IMR-90 (cell line): ENCODE measurements at places on chromosomes 7 and 10.

DNA sequence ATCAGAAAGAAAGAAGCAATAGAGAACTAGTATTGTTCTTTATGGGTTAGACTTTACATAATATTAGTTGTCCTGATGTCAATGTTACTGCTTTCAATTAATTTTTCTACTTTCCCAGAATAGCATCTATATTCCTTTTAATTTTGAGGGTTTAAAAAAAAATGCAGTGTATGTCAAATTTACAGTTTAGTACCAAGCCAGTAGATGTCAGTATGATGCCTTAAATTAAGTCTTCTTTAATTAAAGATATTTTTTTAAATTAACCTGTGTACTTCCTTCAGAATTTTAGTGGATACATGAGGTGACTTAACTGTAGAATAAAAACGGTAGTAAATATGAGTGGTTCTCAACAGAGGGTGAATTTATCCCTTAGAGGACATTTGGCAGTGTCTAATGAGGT, 35.2 kb upstream of the STOX1 start:
- H3K4me1 ChIP-seq: no peaks in the 10 kb centered on the region
- no peak overlapping the region for H3K4me3 ChIP-seq
- H3K36me3 ChIP-seq: peaks cover 52% of the 10 kb centered on the region

DNA sequence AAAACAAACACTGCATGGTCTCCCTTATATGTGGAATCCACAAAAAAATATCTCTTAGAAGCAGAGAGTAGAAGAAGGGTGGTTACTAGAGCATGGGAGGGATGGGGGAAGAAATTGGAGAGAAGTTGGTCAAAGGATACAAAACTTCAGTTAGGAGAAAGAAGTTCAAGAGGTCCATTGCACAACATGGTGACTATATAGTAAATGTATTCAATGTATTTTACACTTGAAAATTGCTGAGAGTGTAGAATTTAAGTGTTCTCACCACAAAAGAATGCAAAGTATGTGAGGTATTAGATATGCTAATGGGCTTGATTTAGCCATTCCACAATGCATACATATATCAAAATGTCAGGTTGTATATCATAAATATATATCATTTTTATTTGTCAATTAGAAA, 232.0 kb upstream of the CELF2 start:
- H3K36me3 ChIP-seq: no peaks in the 10 kb centered on the region
- peaks cover 11% of the 10 kb centered on the region for H3K4me1 ChIP-seq
- H3K27ac ChIP-seq: no peak overlapping the region
- DNase-seq: peak; percentile 67

GRCh38 chr7:90552521-90552920, 43.6 kb upstream of the CDK14 start:
- no peaks in the 10 kb centered on the region for H3K36me3 ChIP-seq
- peak; percentile 35 for DNase-seq
- no peak overlapping the region for H3K4me3 ChIP-seq
- peaks cover 4% of the 10 kb centered on the region; the same call in 1 of the 2 replicates for H3K27me3 ChIP-seq
- no peak overlapping the region for H3K27ac ChIP-seq

- DNase-seq: no peak
- no peaks in the 10 kb centered on the region for H3K4me1 ChIP-seq
- H3K27ac ChIP-seq: no peak overlapping the region
- no peaks in the 10 kb centered on the region for H3K27me3 ChIP-seq
- H3K36me3 ChIP-seq: no peaks in the 10 kb centered on the region
- no peak overlapping the region for H3K4me3 ChIP-seq
These were observed 23.5 kb downstream of the NRG3 start for GRCh38 chr10:81898518-81898917.

GRCh38 chr7:100544386-100544785, 5.4 kb downstream of the AGFG2 start:
- H3K27me3 ChIP-seq: no peaks in the 10 kb centered on the region
- H3K4me1 ChIP-seq: peaks cover 31% of the 10 kb centered on the region
- H3K36me3 ChIP-seq: no peaks in the 10 kb centered on the region

- no peak overlapping the region for H3K27ac ChIP-seq
- peaks cover 2% of the 10 kb centered on the region for H3K4me1 ChIP-seq
- no peaks in the 10 kb centered on the region for H3K36me3 ChIP-seq
- no peak overlapping the region for H3K4me3 ChIP-seq
- H3K27me3 ChIP-seq: no peaks in the 10 kb centered on the region
These were observed 93.4 kb upstream of the ARMC3 start for GRCh38 chr10:22834471-22834870.

- H3K4me3 ChIP-seq: no peak overlapping the region
- peaks cover 12% of the 10 kb centered on the region for H3K4me1 ChIP-seq
- peaks cover 27% of the 10 kb centered on the region for H3K27me3 ChIP-seq
- H3K36me3 ChIP-seq: no peaks in the 10 kb centered on the region
- DNase-seq: peak; percentile 24
- no peak overlapping the region for H3K27ac ChIP-seq
These were observed 253.0 kb upstream of the GRB10 start for GRCh38 chr7:51035716-51036115.

GRCh38 chr10:128092454-128092853, 33.8 kb downstream of the MKI67 start:
- H3K4me3 ChIP-seq: no peak overlapping the region
- H3K36me3 ChIP-seq: peaks cover under 1% of the 10 kb centered on the region; the same call in 1 of the 2 replicates
- H3K27me3 ChIP-seq: no peaks in the 10 kb centered on the region
- peak; percentile 30 for DNase-seq
- no peak overlapping the region for H3K27ac ChIP-seq

GRCh38 chr10:69124563-69125268, 738 bp downstream of the VPS26A start:
- peak overlapping the region; percentile 74 for H3K4me3 ChIP-seq
- H3K4me1 ChIP-seq: no peaks in the 10 kb centered on the region
- no peaks in the 10 kb centered on the region for H3K36me3 ChIP-seq
- H3K27ac ChIP-seq: peak overlapping the region; percentile 61

- H3K4me1 ChIP-seq: peaks cover 11% of the 10 kb centered on the region
- H3K27ac ChIP-seq: no peak overlapping the region
- no peak for DNase-seq
- H3K4me3 ChIP-seq: no peak overlapping the region
- no peaks in the 10 kb centered on the region for H3K27me3 ChIP-seq
- peaks cover 40% of the 10 kb centered on the region for H3K36me3 ChIP-seq
These were observed 51.8 kb upstream of the SUN1 start for GRCh38 chr7:780516-780915.

- DNase-seq: no peak
- no peaks in the 10 kb centered on the region for H3K27me3 ChIP-seq
- H3K4me3 ChIP-seq: no peak overlapping the region
- no peaks in the 10 kb centered on the region for H3K36me3 ChIP-seq
These were observed 105.5 kb upstream of the MKLN1 start for GRCh38 chr7:131222171-131222570.

DNA sequence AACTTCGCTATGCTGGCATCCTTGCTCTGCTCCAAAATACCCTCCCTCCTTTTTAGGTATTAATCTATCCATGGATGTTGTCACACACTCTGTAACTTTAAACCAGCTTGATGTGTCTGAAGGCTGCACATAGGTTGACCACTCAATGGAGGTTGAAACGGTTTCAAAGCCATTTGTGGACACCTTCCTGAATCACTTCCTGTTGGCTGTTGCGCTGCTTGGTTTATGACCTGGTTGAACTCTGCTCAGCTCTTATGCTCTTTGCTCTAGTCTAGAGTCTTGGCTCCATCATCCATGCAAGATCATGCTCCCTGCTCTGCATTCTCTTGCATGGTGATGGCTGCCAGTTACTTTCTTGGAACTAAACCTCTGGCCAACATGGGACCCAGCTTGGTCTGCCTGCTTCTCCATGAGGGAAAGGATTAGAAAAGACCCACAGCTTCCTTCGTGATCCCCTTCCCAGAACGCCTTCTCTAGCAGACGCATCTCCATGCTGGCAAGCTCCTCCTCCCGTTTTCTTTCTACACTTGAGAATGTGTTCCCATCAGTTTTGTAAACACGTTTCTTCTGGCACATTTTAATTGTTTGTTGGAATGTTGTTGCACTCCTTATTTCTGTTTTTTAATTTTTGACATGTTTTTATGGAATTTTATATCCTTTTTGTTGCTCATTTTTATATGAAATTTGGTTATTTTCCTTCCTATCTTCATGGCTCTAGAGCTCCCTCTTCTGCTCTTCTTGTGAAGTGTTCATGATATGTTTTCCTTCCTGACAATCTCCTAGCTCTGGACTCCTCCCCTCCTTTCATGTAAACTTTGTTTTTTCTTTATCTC, 149.8 kb downstream of the XPNPEP1 start:
- peak; percentile 43 for DNase-seq
- no peaks in the 10 kb centered on the region for H3K4me1 ChIP-seq
- no peaks in the 10 kb centered on the region for H3K36me3 ChIP-seq
- H3K27me3 ChIP-seq: no peaks in the 10 kb centered on the region

GRCh38 chr10:52194191-52194590, 119.9 kb upstream of the DKK1 start:
- no peak overlapping the region for H3K27ac ChIP-seq
- no peak for DNase-seq
- no peaks in the 10 kb centered on the region for H3K36me3 ChIP-seq
- no peaks in the 10 kb centered on the region for H3K27me3 ChIP-seq
- H3K4me3 ChIP-seq: no peak overlapping the region

DNA sequence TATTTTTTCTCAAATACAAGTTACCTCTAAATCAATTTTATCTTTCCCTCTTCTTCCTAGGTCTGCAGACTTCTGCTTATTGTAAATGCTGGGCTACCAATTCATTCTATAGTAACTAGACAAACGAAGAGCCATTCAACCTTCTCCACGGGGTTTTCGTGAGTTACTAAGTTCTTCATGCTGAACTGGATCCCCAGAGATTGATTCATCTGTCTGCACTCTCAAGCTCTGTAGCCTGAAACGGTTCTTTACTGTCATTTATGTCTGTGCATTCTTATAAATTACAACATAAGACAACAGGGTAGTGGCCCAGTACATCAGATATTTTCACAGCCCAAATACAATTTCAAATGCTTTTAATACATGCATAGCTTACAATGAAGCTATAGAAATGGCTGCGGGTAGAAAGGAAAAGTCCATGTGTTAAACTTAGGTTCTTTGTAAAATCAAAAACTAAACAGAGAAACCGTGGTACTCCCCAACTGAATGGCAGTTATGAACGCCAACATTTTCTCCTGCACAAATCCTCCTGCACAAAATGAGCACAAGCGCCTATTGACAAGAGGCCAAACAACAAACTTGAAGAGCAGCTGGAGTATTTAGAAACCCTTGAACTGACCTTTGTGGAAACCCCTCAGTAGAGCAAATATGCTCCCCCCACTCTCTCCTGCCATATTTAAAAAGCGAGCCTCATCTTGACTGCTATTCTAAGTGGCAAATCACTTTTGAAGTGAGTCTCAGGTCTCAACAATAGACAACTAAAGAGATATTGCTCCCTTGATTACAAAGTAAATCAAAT, 20.7 kb downstream of the LAMB1 start:
- DNase-seq: no peak
- H3K27ac ChIP-seq: no peak overlapping the region
- peaks cover 3% of the 10 kb centered on the region for H3K4me1 ChIP-seq
- H3K36me3 ChIP-seq: peaks cover 71% of the 10 kb centered on the region
- H3K4me3 ChIP-seq: no peak overlapping the region

DNA sequence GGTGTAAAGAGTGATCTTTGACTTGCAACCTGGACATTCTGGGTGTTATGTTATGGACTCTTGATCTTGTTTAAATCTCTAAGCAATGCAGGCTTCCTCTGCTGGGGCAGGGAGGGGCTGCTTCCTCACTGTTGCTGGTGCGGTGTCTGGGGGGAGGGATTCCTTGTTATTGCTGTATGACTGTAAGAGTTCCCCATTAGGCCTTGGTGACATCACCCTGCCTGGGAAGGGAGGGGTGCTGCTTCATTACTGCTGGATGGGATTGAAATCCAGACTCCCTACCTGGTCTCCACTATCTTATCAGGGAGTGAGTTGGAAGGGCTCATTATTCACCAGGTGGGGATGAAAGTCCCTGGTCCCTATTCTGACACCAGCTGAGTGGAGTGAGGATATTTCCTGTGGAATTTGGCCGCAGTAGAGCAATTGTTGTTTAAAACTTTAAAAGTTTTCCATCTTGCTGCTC, 8.8 kb downstream of the OGDH start:
- DNase-seq: peak; percentile 48
- H3K36me3 ChIP-seq: peaks cover 2% of the 10 kb centered on the region; the same call in 1 of the 2 replicates
- no peaks in the 10 kb centered on the region for H3K27me3 ChIP-seq
- H3K4me1 ChIP-seq: peaks cover 5% of the 10 kb centered on the region
- H3K4me3 ChIP-seq: no peak overlapping the region
- no peak overlapping the region for H3K27ac ChIP-seq

DNA sequence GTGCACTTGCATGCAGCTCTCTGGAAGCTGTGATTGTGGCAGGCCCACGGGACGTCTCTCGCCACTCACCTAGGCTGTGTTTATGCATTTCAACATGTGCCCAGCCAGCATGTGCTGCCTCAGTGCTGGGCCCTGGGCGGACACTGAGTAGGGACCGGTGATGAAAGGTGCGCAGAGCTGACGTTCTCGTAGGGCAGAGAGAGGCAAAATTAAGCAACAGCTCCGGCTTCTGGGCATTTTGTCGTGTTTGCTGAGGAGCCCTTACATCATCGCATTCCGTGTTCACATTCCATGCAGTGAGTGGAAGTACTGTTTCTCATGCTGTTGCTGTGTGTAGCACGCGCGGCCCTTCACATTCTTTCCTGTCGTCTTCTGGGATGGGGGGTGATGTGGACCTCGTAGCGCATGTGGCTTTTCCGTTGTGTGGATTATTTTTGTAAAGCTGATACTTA, 50.5 kb downstream of the PRF1 start:
- H3K4me1 ChIP-seq: peaks cover 9% of the 10 kb centered on the region
- no peaks in the 10 kb centered on the region for H3K36me3 ChIP-seq
- H3K4me3 ChIP-seq: no peak overlapping the region
- no peaks in the 10 kb centered on the region for H3K27me3 ChIP-seq
- peak; percentile 94 for DNase-seq

- no peaks in the 10 kb centered on the region for H3K27me3 ChIP-seq
- H3K27ac ChIP-seq: no peak overlapping the region
- H3K4me1 ChIP-seq: peaks cover 26% of the 10 kb centered on the region
- peaks cover 3% of the 10 kb centered on the region; the same call in 1 of the 2 replicates for H3K36me3 ChIP-seq
These were observed 38.7 kb downstream of the CDK6 start for GRCh38 chr7:92797693-92798092.

- no peaks in the 10 kb centered on the region for H3K36me3 ChIP-seq
- H3K4me1 ChIP-seq: no peaks in the 10 kb centered on the region
- H3K27me3 ChIP-seq: no peaks in the 10 kb centered on the region; the same call in 1 of the 2 replicates
- no peak for DNase-seq
These were observed 55.9 kb upstream of the TARP start for GRCh38 chr7:38329340-38329739.

GRCh38 chr10:75058161-75058560, 53.3 kb upstream of the SAMD8 start:
- DNase-seq: no peak
- no peak overlapping the region for H3K27ac ChIP-seq
- H3K36me3 ChIP-seq: no peaks in the 10 kb centered on the region
- H3K27me3 ChIP-seq: no peaks in the 10 kb centered on the region
- no peaks in the 10 kb centered on the region for H3K4me1 ChIP-seq

GRCh38 chr10:80464557-80465450, 10.7 kb downstream of the TSPAN14 start:
- peaks cover 41% of the 10 kb centered on the region for H3K4me1 ChIP-seq
- no peak overlapping the region for H3K4me3 ChIP-seq
- peak; percentile 45 for DNase-seq
- H3K27me3 ChIP-seq: no peaks in the 10 kb centered on the region
- H3K27ac ChIP-seq: peak overlapping the region; percentile 55; the same call in 1 of the 2 replicates
- H3K36me3 ChIP-seq: no peaks in the 10 kb centered on the region; the same call in 1 of the 2 replicates

- no peak overlapping the region for H3K27ac ChIP-seq
- no peak overlapping the region for H3K4me3 ChIP-seq
- no peaks in the 10 kb centered on the region for H3K36me3 ChIP-seq
- H3K4me1 ChIP-seq: no peaks in the 10 kb centered on the region
- H3K27me3 ChIP-seq: peaks cover 15% of the 10 kb centered on the region; the same call in 1 of the 2 replicates
These were observed 78.3 kb downstream of the UNCX start for GRCh38 chr7:1310936-1311335.

GRCh38 chr7:2080060-2080387, 152.7 kb downstream of the MAD1L1 start:
- H3K4me1 ChIP-seq: peaks cover 10% of the 10 kb centered on the region
- no peaks in the 10 kb centered on the region for H3K27me3 ChIP-seq
- DNase-seq: no peak
- H3K36me3 ChIP-seq: peaks cover 5% of the 10 kb centered on the region
- H3K27ac ChIP-seq: no peak overlapping the region
